ENCODE measurements at places on chromosomes 12 and 14. TPM values are rescaled to one million over a fixed set of nuclear protein-coding genes. Genes with fewer than 3 reads are reported as not detected.
A peak's percentile ranks its signal among the peaks of the same experiment; 100 is the strongest.

DNA sequence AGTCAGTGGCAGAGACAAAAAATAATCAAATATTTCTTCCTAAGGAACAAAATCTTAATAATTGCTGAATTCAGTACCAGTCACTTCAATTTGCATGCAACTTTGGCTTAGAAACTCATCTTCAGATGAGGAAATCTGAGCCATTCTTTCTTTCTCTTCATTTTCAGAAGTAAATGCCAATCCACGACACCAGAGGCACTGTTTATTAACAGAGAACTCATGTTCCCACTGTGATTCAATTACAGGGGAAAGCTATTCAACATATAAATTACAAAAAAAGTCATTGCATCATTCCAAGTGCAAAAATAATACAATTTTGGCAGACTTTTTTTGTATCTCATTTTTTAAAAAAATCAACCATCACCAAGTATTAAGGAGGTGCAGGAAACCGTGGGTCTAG, 816.1 kb upstream of the TMEM132C start:
- no peak for DNase-seq

GRCh38 chr14:102819747-102820330, 42.6 kb downstream of the TRAF3 start:
- no peak for DNase-seq

- DNase-seq, result no peak
These were observed 94.7 kb upstream of the PLXNC1 start for GRCh38 chr12:94053676-94054075.

- no peak for DNase-seq
These were observed 39.9 kb upstream of the PTPRR start for GRCh38 chr12:70960484-70960883.

DNA sequence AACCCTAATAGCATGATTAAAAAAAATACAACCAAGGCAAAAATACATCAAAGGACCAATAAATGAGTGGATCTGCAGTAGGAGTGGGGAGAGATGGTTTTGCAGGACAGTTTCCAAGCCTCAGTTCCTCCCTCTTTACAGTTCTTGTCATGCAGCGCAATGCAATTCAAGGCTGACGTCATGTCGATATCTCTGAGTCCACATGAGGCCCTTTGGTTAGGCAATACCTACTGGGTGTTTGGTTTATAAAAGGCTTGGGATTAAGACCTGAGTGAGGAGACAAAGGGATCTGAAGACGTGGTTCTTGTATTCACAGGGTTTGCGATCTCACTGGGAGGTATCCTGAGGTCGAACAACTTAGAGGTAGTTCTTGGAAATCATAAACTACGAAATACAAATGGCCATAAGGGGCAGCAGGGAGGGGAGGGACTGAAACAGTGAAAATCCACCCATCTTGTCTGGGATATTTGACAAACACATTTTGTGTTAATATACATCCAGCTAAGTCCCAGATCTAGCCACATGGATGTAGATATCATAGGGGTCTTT, 441.0 kb downstream of the FUT8 start:
- DNase-seq, result no peak

GRCh38 chr12:101876322-101876860, 989 bp upstream of the DRAM1 start:
- no peak for DNase-seq

DNA sequence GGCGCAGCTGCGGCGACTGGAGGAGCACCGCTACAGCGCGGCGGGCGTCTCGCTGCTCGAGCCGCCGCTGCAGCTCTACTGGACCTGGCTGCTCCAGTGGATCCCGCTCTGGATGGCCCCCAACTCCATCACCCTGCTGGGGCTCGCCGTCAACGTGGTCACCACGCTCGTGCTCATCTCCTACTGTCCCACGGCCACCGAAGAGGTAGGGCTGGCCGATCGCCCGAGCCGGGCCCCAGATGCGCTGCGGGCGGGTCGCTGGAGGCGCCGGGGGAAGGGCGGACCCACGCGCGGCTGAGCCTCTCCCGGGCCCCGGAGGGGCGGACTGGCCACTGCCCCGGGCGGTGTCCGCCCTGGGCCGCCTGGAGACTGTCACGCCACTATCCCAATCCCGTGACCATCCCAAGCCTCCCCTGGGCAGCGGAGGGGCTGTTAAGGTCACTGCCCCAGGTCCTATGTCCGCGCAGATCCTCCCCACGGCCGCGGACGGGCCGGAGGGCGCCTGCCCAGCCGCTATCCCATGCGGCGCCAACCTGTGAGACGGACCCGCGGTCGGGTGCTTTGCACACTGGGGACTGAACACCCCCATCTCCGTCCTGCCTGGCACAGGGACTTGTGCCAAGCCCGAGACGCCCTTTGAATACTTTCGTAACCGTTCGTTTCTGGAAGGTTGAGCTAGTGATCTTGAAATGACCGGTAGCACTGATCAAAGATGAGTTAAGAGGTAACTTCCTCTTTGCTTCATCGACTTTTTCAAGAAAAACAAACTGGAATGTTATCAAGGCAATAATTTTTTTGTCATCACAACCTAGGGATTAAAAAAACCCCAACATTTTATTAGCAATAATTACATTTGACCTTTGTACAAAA, 725 bp downstream of the CHPT1 start:
- DNase-seq, result peak; percentile 13

DNA sequence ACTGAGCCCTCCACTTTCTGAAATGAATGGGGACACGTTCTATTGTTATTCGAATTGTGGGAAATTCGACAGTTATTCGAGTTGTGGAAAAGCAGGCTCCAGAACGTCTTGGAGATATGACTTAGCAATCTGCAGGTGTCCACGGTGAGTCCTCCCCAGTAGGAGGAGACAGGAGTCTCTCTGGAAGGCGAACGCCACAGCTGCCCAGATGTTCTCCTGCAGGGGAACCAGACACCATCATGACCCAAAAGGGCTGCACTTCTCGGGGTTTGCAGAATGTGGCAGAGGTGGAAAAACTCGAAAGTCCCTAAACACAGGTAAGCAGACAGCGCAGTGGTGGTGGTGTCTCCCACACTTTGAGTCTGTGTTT, 363.6 kb upstream of the SFSWAP start:
- DNase-seq, result no peak

GRCh38 chr12:106954462-106955376, 988 bp upstream of the TMEM263 start:
- DNase-seq, result peak; percentile 38

DNA sequence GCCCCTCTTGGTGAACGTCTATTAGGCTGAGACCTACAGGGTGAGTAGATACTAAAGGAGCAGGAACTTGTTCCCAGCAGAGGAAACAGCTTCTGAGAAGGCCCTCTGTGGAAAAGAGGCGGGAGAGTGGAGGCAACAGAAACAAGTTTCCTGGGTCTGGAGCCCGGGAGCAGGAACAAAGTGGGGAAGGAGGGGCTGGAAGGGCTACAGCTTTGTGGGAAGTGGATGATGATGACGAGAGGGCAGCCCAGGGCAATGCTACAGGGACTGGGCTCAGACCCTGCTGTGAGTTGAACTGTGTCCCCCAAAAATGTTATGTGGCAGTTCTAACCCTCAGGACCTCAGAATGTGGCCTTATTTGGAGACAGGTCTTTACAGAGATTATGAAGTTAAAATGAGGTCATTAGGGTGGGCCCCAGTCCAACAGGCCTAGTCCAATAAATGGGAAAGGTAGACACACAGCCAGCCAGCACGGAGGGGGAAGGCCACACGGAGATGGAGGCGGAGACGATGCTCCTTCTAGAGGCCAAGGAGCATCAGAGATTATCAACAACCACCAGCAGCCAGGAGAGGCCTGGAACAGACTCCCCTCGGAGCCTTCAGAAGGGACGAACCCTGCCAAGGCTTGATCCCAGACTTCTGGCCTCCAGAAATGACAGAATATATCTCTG, 14.3 kb downstream of the CAMKK2 start:
- no peak for DNase-seq

GRCh38 chr14:36520601-36521525, 831 bp upstream of the NKX2-1 start:
- no peak for DNase-seq

MYO1H gene
- total RNA-seq, result not detected

- no peak for DNase-seq
These were observed 186.7 kb upstream of the SLC38A2 start for GRCh38 chr12:46559311-46559710.

- DNase-seq, result no peak
These were observed 122.3 kb upstream of the NTF3 start for GRCh38 chr12:5309654-5310053.

GRCh38 chr14:55160989-55161388, 30.4 kb downstream of the DLGAP5 start:
- DNase-seq, result no peak

- no peak for DNase-seq
These were observed 15.4 kb downstream of the BHLHE41 start for GRCh38 chr12:26109343-26109881.

CCDC197 gene
- total RNA-seq, result not detected

MGAT4C gene
- not detected for total RNA-seq

GRCh38 chr14:103230021-103230420, 104.0 kb upstream of the EIF5 start:
- no peak for DNase-seq

DNA sequence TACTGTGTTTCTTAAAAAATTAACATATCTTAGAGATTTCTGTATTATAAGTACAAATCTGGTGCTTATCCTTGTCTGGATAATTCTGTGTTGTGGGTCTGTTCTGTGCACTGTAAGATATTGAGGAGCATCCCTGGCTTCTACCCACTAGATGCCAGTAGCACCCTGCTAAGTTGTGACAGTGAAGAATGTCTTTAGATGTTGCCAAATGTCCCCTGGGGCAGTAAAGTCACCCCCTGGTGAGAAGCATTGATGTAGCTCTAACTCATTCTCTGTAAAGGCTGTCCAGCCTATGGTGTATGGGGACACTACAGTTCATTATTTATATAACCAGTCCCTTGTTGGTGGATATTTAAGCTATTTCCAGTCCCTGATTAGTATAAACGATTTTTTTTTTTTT, 31.4 kb downstream of the MAP1LC3B2 start:
- DNase-seq, result no peak

DNA sequence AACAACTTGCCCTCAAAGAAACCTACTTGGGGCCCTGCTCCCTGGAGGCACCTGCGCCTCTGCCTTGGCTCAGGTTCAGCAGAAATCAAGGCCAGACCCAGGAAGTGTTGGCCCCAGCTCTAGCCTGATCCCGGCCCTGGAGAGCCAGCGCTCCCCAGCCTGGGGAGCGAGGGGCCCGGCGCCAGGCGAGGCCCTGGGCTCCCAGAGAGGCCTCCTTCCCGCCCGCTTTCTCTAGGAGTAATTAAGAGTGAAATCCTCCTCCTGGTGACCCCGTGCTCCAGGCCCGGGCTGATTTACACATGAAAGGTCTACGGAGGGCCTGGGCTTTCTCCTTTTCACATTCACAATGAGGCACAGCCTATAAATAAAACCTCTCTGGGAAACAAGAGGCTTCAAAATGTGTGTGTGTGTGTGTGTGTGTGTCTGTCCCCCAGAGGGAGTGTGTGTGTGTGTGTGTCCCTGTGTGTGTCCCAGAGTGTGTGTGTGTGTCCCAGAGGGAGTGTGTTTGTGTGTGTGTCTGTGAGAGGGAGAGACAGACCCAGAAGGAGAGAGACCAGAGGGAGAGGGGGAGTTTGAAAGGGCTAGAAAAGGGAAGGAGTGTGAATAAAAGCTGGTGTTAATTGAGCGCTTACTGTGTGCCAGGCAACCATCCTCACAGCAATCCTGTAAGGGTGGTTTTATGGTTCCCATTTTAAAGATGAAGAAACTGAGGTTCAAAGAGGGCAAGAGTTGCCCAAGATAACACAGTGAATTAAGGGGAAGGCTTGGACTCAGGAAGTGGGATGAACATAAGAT, 23.8 kb upstream of the COX6A1 start:
- no peak for DNase-seq

LRRIQ1 gene
- not detected for total RNA-seq

SDSL gene
- total RNA-seq, result not detected

GRCh38 chr14:65339866-65340265, 72.7 kb upstream of the FUT8 start:
- DNase-seq, result no peak

GRCh38 chr12:117367006-117367638, 5.7 kb upstream of the NOS1 start:
- DNase-seq, result peak; percentile 72

KLRD1 gene
- 6.9 TPM for total RNA-seq

DNA sequence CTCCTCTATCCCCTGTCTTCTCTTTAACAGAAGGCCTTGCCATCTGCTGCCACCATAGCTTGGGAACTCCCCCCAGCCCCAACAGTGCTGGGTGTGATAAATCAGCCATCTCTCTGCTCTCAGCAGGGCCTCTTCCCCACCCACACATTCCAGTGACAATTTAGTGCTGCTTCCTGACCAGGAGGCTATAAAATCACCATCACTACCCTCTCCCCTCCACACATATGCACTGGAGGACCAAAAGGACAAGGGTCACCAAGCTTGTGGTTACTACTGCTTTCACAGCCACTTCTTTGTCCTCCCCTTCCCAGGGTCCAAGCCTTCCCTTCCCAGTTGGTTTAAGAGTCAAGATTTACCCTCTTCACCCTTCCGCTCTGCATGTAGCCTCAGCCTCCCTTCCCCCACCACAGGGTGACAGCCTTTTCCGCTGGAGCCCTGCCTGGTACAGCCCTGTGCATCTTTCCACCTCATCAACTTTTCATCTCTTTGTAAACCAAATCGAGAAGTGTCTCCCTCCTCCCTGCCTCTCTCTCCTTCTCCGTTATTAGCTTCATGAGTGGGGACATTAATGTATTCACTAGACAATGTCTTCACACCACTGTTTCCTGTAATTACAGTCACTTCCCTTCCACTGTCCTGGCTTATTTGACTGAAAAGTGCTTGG, 9.4 kb downstream of the PSMB5 start:
- peak; percentile 61 for DNase-seq

DNA sequence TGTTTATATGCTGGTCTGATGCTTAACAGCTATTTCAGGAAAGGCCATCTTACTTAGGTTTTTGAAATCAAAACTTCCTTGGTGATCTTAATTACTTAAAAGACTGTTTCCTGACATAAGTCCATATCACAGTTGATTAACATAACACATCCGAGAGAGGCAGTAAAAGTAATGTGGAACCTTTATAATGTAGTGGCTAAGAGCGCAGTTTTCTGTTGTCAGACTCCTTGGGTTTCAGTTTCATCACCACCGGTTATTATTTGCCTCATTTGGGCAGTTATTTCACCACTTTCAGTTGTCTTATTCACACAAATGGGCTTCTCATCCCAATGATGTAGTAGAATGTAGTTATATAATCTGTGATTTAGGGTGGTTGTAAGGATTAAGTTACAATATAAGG, 30.9 kb downstream of the TBC1D15 start:
- no peak for DNase-seq

DNA sequence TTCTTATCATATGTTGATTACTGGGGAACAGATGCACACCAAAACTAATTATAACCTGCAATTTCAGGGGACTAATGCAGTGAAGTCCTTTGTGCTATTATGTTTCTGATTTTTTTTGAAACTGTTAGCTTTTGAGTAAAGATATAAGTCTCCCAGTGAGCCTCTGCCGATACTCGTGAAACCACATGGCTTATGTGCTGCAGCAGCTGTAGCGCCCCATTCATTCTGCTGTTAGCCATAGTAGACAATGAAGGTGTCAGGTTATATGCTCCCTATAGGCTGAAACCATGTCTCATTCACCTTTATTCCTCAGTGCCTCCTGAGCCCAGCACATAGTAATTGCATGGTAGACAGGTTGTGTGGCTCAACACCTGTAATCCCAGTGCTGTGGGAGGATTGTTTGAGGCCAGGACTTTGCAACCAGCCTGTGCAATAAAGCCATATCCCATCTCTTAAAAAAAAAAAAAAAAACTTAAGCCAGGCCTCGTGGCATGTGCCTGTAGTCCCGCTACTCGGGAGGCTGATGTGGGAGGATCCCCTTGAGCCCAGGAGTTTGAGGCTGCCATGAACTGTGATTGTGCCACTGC, 25.0 kb downstream of the GOLGA5 start:
- no peak for DNase-seq

All from activated CD8-positive, alpha-beta T cell treated with anti-CD3 and anti-CD28 coated beads for 36 hours (primary cell).